AG08396 (cell line): ENCODE measurements at places on chromosomes 6 and 20.

- DNase-seq, result no peak
Measured at GRCh38 chr6:42971746-42972327, 7.1 kb downstream of the PEX6 start.

GRCh38 chr6:152225241-152225934 lies 411.8 kb downstream of the SYNE1 start:
- peak; percentile 36 for DNase-seq

DNA sequence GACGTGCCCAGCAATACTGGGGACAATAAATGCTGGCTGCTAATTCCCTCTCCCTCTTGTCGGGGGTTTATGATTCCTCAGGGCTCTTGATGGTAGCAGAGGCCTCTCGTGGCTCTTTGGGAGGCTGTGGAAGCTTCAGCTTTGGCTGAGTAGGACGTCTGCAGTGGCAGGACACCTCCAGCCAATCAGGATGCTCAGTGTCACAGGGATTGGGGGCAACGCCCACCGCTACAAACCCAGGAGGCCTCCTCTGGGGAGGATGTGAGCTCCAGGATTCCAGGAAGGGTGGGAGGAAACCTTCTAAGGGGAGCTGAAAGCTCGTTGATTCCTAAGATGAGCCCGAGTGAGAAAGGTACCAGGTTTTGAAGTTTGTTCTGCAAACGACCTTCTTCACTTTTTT lies 19.4 kb downstream of the RSPO4 start:
- no peak for DNase-seq

DNA sequence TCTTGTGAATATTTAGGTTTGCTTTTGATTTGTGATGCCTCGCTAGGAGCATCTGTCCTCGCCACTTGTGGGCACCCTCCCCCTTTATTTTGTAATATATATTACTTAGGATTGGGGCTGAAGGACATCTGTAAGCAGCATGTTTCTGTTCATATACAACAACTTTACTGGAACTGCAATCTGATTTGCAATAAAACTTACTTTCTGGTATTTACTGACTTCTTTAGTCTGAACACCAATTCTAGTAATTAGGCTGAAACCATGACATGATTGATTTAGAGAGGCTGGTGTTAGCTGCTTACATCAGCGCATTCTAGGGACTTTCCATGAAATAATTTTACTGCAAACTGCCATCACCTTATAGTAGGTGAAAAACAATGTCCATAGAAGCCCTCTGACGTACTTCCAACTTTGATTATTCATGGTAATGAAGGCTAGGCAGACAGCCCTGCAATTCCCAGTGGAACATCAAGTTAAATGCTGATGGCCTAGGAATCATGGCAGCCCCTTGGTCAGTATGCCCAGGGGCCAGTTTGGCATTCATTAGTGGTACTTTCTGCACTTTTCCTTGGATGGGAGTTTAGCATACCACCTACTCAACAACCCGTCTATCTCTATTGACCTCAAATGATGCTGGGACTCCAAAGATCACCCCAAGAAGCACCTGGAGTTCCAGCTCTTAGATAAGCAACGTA lies 132.9 kb upstream of the MCHR2 start:
- no peak for DNase-seq

- no peak for DNase-seq
Measured at GRCh38 chr6:159074876-159075275, 30.1 kb upstream of the TAGAP start.

GRCh38 chr6:103018426-103018825 lies 1624.9 kb downstream of the GRIK2 start:
- DNase-seq, result no peak

DNA sequence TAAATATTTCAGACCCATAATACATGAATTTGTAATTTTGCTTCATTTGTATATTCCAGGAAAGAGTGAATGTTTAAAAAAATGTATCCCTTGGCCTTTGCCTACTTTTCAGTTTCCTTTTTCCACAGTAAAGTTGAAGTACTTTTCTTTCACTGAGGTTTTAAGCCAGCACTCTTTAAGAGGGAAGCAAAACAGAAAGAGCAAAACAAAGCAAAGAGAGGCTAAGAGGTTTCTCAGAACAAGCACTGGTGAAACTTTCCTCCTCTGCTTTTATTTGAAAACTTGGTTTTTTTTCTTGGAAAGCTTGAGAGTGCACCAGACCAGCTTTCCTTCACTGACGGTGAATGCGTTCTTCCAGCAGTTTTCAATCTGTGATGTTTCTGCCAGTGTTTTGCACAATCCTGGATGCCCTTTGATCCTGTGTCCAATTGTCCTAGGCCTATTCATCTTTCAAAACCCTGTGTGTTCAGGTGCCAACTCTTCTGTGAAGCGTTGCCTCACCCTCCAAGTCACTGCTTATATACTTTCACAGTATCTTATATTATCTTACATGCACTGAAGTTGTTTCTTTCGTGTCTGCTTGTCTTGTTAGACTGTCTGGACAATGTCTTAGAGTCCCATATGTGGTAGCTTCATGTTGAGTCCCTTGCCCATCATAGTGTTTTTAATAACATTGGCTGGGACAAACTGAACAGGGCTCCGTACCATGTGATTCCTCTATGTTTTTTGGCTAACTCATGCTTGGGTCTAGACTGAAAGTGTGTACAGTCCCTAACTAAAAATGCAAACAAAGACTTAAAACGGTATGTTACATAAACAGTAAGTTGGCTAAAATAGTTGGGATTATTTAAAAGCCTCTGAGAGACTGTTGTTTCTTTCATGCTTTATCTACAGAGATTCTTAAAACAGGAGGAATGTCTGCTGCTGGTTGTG lies 1.9 kb downstream of the RNF217 start:
- DNase-seq, result peak; percentile 23

DNA sequence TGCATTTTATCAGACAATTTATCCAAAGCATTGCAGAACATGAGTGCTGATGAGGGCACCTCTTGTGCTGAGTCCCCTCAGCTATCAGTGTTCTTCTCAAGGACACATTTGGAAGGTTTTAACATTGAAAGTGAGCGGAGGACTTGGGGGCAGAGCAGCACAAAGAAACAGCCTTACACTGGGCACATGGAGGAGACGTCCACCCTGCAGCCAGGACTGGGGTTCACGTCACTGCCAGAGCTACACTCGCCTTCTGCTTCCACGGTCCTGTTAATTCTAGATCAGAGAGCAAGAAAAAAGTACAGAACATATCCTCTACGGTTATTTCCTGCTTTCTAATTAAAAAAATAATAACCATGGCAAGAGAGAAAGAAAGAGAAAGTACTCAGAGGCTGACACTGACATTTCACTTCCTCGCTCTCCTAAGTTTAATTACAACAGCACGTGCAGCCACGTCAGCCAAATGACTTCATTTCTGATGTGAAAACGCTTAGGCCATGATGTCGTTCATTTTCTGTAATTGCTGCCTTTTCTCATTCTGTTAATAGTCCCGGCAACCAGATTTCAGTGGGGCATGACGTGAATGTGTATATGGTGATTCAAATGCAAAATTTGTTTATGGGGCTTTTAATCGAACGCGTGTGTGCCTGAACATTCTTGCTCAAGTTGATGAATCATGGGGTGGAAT lies 5.1 kb downstream of the PRND start:
- DNase-seq, result peak; percentile 30

- no peak for DNase-seq
Measured at GRCh38 chr20:47998736-47999135, 213.5 kb upstream of the SULF2 start.

DNA sequence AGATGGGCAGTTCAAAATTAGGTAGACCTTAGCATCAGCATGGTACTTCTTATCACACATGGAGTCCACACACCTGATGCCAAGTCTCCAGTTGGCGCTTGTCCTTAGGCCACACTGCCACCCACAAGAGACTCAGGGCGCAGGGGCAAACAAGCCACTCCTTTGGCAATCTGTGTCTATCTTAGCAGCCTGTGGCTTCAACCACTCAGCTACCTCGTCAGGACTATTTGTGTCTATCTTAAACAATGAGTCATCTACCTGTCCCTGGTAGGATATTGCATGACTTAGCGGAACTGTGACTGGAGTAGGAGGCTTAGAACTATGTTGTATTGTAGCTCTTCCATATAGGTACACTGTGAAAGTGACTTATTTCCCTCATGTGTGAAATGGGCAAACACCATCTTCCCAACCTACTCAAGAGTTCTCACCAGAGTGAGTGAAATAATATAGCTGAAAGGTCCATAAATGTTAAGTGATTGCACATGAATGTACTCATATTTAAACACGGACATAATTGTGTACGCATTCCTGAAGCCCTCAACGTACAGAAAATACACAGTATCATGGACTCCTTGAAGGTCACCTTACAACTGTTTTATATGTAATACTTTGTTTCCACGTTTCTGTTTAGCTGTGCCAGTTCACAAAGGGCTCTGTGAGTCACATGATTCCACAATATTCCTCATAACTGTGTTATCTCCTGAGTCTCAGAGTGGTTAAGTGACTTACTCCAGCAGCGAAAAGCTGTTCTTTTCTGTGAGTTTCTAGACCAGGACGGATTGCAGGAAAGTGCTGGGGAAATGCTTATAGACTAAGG lies 1.6 kb downstream of the TRIM27 start:
- DNase-seq, result peak; percentile 50

GRCh38 chr20:63082308-63082938 lies 75.7 kb upstream of the BHLHE23 start:
- peak; percentile 84 for DNase-seq

- no peak for DNase-seq
Measured at GRCh38 chr20:48735112-48735511, 92.7 kb downstream of the PREX1 start.

DNA sequence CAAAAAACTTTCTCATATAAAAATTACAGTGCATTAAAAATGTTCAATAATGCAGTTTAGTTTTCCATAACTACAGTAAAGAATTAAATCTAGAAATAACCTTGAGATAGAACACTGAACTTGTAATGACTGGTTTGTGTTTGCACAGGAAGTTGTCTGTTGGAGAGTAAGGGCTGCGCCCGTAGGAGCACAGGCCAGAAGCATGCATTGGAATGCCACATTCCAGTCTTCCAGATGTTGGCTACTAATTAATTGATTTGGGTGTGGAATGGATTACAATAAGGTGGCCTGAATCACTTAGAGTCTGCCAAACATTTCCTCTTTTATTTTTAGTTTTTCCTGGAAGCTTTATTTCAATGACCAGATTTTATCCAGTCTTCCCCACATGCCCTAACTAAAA lies 582.6 kb upstream of the MMS22L start:
- DNase-seq, result no peak

GRCh38 chr6:71290611-71291010 lies 2.0 kb downstream of the OGFRL1 start:
- no peak for DNase-seq

DNA sequence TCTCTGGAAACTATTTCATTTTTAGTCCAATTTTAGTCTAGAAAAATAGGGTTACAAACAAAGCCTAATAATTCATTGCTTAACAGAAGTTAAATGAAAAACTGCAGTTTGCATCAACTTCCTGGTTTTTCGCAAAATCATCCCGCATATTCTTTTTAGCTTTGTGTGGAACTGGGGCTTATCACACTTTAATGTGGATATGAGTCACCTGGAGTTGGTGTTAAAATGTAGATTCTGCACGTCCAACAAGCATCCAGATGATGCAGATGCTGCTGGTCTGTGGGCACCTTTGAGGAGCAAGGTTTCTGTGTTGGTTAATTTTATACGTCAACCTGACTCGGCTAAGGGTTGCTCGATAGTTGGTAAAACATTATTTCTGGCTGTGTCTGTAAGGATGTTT lies 126.1 kb downstream of the PLCB4 start:
- DNase-seq, result no peak

DNA sequence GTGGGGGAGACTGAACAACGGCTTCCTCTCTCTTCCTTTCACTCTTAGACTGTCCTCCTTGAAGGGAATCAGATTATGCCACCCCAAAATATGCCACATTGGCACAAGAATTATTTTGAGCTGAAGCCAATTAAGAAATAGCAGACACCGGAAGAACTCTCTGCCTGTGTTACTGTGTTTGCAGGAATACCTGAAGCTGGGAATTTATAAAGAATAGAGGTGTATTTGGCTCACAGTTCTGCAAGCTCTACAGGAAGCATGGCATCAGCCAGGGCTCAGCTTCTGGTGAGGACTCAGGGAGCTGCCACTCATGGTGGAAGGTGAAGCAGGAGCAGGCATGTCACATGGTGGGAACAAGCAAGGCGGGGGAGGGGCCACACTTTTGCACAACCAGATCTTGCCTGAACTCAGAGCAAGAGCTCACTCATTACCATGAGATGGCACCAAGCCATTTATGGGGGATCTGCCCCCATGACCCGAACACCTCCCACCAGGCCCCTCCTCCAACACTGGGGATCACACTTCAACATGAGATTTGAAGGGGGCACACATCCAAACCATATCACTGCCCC lies 46.0 kb downstream of the PCNA start:
- no peak for DNase-seq

DNA sequence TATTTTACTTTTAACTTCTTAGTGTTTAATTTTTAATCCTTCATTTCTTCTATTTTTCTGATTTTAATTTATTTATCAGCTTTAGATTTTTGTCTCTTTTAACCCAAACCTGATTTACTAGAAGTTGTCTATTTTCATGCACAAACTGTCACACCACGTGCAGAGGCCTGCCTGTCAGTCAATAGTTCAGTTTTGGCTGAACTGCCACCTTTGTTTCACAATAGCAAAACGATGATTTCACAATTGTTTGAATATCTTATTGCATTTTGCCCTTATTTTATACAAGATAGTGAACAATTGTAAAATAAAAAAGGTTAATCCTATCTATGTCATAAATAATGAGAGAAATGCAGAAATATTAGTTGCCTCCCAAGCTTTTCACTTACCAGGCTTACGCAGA lies 24.0 kb upstream of the PPP1R3G start:
- no peak for DNase-seq

DNA sequence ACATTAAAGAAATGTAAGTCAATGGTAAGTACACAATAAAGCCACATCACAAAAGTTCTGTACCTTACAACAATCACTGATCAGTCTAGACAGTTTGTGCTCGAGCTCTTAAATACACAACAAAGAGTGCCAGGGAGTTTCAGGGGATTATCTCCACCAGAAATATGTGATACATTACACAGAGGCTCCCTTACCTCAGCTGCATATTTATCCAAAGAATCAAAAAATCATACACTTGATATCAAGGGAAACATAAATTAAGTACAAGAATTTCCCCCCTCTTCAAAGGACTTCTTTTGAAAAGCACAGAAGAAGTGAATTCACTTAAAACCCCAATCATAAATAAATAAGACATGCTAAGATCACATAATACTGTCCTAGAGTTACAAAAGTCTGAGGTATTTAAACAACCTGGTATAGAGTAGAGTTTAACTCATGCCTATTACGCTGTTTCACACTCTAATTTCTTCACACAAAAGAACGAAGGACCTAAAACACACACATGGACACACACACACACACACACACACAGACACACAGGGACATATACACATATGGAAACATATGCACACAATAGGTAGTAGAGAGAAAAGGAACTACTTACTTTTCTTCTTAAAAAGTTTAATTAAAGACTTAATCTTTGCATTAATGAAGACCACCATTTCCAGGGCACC lies 528 bp downstream of the NHSL1 start:
- no peak for DNase-seq
